Stimulated activated CD4-positive, alpha-beta T cell treated with anti-CD3 and anti-CD28 coated beads, Interleukin-2, amount 100 ng/mL, for 48 hours (primary cell): ENCODE measurements at places on chromosomes 5 and 9.

- DNase-seq = no peak
Observed at GRCh38 chr5:151671950-151672349, 14.8 kb downstream of the SPARC start.

DNA sequence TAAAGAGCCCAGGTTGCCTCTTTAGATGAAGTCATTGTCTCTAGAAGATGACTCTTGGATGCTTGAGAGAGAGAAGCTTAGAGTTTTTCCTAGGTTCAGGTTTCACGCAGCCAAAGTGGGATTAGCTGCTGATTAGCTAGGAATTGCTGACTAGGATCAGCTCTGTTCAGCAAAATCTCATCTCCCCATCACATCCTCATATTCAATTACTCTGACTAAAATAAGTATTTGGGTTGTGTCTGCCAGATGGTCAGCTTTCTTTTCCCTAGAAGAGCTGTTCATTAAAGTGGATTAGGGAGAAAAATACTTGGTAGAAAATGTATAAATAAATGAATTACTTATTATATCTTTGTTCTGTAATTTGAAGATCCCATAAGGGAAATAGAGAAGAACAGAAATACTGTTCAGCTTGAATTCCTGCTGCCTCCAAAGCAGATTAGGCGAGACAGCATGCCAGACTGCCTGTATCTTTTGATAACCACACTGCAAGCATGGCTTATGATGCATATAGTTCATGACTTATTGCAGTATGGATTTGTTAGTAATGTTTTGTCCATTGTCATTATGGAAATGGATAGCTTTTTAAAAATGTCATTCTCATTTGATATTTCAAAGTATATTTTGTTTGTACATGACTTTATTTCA lies 184.8 kb upstream of the CD180 start:
- no peak for DNase-seq

GRCh38 chr9:23826120-23826629 lies at the start of gene ELAVL2:
ELAVL2 (minus strand) TSS chr9:23826240; CDS start chr9:23762234, 64,006 bp downstream.
- no peak for DNase-seq

- no peak for DNase-seq
Observed at GRCh38 chr9:28899926-28900325, 1326.6 kb upstream of the C9orf72 start.

DNA sequence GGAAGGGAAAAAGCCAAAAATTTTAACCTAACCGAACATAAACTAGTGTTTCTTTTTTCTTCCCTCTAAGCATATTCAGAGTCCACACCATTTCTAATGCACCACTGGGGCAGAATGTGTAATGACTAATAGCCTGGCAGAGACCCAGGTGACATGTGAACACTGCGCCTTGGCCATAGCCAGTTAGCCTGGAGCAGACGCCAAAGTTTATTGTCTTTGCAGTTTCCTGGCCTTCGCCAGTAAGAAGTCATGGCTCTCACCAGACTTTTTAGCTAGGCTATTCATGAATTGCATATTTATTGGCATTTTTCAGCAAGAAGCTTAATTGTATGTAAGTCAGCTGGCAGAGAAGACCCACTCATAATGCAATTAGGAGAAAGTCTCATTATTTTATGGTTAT lies 182.8 kb upstream of the SLC27A6 start:
- no peak for DNase-seq

DNA sequence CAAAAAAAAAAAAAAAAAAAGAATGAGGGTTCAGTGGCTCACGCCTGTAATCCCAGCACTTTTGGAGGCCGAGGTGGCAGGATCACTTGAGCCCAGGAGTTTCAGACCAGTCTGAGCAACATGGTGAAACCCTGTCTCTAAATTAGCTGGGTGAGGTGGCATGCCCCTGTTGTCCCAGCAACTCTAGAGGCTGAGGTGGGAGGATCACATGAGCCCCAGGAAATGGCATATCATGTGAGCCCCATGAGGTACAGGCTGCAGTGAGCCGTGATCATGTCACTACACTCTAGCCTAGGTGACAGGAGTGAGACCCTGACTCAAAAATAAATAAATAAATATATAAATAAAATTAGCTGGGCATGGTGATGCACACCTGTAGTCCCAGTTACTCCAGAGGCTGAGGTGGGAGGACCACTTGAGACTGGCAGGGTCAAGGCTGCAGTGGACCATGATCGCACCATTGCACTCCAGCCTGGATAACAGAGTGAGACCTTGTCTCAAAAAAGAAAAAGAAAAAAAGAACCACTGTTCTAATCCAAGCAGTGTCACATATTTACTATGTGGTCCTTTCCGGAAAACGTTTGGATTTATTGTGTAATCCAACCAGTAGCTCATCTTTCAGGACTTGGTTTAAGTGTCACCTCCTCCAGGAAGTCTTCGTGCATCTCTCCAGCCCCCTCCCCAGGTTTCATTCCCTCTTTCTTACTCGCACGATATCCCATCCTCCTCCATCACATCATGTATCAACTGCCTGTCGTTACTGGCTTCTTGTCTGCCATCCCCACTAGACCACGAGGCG lies 12.3 kb upstream of the SPOUT1 start:
- no peak for DNase-seq

DNA sequence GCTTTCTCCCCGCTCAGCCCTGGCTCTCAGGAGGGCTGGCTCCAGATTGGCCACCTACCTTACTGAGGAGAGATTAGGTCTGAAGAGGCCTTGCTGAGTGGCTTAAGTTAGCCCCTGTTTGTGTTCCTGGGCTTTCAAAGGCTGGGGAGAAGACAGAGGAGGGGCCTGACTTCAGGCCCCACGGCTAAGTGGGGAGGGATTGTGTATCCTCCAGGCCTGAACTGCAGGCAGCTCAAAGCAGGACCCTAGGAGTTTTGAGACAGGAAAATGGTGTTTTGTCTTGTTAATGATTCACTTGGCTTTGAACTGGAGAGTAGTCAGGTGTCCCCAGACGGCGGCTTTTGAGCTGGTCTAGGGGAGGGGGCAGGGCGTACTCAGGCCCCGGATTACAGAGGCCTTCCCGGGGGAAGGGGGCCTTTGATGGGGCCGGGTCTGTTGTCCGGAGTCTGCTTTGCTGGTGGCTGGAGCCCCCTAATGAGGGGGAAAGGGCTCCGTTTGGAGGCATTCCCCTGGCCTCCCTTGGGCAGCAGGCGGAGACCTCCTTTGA lies 162.0 kb upstream of the SMIM23 start:
- DNase-seq = no peak

DNA sequence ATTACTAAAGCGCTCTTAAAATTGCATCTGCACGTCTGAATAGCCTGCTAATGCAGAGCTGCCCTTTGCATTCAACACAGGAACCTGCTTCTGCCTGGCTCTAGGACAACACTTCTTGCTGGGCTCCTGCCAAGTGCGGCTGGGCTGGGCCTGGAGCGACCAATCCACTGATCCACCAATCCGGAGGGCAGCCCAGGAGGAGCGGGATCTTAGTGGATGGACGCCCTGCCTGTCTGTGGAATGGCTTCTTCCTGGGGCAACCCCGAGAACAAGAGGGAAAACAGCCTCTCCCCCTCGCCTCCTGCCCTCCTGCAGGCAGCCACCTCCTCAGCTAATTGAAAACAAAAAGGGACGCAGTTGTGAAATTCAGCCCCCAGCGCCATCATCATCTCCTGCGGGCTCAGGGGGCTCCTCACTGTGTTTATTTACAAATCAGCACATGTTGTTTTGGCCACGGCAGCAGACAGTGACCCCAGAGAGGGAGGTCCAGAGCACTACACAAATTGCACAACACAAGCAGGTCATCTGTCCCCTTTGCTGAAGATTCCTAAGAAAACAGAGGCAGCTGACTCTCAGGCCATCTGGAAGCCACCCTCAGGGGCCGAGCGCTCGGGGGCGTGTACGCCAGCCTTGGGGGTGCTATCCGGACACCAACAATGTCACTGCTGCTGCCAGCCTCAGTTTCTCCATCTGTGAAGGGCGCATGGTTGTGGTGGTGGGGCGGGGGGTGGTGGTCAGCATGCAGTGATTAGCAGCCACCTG lies 57.3 kb downstream of the GADD45G start:
- no peak for DNase-seq

DNA sequence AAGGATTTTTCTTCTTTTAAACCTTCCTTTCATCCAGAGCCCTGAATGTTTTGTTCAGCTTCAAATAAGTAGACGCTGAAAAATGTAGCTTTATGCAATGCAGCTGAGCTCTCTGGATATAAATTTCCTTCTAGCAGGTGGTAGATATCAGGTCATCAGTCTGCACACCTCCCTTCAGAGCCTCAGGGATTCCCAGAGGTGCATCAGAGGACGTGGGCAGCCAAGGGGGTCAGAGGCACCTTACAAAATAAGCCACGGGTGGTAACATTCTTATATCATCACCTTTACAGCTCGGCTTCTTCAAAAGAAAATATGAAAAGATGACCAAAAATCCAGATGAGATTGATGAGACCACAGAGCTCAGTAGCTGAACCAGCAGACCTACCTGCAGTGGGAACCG lies 19.3 kb downstream of the MOCS2 start:
- DNase-seq = no peak

DNA sequence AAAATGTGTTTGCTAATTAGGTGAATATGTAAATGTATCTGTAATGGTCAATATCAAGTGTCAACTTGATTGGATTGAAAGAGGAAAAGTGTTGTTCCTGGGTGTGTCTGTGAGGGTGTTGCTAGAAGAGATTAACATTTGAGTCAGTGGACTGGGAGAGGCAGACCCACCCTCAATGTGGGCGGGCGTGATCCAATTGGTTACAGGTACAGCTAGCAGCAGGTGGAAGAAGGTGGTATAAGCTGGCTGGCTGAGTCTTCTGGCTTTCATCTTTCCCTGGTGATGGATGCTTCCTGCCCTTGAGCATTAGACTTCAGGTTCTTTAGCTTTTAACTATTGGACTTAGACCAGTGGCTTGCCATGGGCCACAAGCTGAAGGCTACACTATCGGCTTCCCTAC lies 779.0 kb upstream of the CTNND2 start:
- no peak for DNase-seq
